Prostate gland (tissue), 2 donors: ENCODE measurements at places on chromosomes 12 and 14.

DNA sequence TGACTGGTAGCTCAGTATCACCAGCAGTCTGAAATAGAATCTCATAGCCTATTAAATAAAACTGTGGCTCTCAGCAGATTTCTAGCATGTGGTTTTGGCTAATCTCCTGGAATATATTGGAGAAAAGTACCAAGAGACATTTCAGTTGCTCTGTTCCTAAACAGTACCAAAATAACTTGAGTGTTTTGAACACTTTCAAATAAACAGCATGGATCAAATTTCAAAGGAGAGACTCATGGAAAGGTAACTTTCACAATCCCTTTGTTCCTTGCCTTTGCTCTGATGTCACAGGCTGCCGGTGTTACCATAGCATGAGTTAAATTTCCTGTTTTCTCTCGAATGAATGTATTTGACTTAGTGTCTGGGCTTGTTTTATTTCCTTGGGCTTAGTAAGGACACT, 3.4 kb downstream of the ARG2 start:
- DNase-seq, result peak; percentile 66

- DNase-seq, result no peak
These were observed 16.6 kb downstream of the HIP1R start for GRCh38 chr12:122851820-122852219.

GRCh38 chr14:78593949-78594348, 423.8 kb downstream of the NRXN3 start:
- no peak for DNase-seq

- DNase-seq, result no peak
These were observed 251.5 kb downstream of the RMST start for GRCh38 chr12:97714107-97714563.

DNA sequence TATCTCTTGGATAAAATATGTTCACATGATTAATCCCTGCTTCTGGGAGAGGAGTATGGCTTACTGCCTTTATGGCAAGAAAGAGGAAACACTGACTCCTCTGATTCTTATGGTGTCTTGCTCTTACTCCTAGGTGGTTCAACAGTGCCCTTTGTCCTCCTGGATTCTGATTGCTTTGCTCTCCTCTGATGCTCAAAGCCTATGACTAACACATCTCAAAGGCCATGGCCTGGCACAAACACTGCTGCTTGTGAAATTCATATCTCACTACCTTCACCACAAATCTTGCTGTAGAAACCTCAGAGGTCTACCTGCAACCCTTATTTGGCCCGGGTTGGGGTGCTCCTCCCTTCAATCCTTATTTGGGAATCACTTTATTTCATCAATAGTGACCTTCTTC, 217.2 kb downstream of the C12orf50 start:
- no peak for DNase-seq

- DNase-seq, result no peak
These were observed 22.0 kb upstream of the PPFIBP1 start for GRCh38 chr12:27502021-27502435.

- no peak for DNase-seq
These were observed 95.9 kb downstream of the TBX3 start for GRCh38 chr12:114588061-114588460.

GRCh38 chr14:54117396-54117795, 160.8 kb upstream of the BMP4 start:
- no peak for DNase-seq

DNA sequence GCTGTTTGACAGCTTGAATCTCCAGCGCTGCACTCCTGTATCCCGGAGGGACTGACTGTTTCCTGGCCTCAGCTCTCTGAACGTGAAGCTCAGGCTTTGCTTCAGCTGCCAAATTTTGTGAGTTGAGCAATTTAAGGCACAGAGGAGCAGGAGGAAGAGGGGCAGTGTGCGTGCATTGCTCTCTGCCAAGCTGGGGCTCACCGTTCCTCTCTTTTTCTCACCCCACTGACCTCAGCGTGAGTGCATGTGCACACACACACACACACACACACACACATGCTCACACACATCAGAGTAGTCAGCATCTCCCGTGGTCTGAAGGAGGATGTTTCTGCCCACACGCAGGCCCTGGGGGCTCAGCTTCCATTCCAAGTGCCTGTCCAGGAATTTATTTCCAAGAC, 27.8 kb upstream of the BDKRB2 start:
- DNase-seq, result peak; percentile 20

- DNase-seq, result no peak
These were observed 5.5 kb downstream of the CKB start for GRCh38 chr14:103517174-103517566.

GRCh38 chr12:47554046-47554653, 151.7 kb downstream of the RPAP3 start:
- no peak for DNase-seq

DNA sequence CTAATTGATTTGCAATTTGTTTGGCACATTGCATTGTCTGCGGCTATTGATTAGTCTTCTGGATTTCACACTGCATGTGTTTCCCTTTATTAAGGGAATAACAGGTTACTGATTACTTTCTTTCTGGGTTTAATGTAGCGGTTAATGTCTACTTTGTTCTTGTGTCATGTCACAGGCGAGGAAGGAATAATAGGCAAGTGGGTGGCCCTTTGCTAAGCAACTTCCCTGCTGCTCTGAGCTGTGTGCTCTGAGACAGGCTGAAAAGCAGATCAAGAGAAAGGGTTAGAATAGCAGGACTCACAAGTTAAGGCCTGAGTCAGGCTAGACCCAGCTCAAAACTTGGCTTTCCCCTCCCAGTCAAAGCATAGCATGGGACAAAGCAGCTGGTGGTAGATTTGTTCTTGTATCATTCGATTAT, 77.2 kb downstream of the NKX2-1 start:
- no peak for DNase-seq

GRCh38 chr14:103530831-103531230, 1.8 kb downstream of the TRMT61A start:
- no peak for DNase-seq

DNA sequence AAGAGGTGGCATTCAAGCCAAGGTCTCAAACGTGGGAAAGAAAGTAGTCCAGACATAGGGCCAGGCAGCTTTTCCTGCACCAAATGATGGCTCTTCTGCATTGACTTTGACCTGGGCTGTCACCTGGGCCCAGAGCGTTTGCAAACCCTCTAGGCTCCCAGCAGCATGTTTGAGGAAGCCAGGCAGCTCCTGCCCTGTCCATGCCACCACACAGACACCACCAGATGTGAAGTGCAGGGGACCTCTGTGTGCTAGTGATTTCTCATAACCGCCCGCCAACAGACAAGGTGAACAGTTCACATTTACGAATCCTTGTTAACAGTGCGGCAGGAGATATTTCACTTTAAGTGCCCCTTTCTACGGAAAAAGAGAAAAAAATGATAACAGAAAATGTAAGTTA, 49.8 kb upstream of the FAM222A start:
- DNase-seq, result no peak

GRCh38 chr14:69838881-69839416, 40.3 kb upstream of the SMOC1 start:
- DNase-seq, result no peak

- no peak for DNase-seq
These were observed 470.1 kb upstream of the NOVA1 start for GRCh38 chr14:27067961-27068360.
